ENCODE measurements at places on chromosomes 13 and 19.

DNA sequence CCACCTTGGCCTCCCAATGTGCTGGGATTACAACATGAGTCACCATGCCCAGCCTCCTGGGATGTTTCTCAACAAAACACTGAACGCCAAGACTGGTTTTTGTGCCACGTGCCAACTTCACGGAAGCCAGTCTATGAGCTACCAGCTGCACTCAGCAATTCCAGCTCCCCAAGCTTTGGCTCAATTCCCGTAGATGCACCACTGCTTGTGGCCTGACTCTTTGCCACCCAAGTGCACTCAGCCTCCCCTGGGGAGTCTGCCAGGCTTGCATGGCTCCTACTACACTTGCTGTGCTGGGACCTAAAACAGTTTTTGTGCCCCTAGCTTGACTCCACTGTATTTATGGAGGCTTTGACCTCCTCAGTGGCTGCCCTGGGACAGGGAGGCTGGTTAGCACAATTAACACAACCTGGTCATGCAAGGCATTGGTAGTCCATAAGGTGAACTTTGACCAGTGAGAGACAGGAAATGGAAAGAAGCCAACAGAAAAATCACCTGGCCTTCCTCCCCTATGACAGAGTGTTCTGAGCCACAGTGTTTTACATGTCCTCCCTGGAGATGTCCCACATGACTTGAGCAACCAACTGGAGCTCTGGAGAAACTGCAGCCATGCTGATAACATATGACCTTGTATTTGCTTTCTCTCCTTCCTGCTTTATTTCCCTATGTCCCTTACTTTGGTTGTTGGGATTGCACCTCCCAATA lies 1173.1 kb downstream of the UQCRFS1 start:
- no peak for DNase-seq

- DNase-seq: no peak
Observed at GRCh38 chr13:94218951-94219350, 260.5 kb downstream of the DCT start.

DNA sequence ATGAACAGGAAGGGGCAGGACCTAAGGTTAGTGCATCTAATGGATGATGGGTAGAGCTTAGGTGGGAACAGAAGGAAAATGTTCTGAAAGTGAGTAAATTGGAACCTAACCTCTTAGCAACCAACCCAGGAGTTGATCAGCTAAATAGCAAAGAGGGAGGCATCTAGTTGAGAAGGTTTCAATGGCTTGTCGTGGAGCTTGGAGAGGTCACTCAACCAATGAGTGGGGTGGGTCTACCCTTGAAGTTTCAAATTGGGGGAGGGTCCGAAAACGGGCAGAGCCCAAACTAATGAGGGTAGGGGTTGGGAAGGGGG lies 5.7 kb upstream of the SHKBP1 start:
- DNase-seq: no peak

GRCh38 chr19:51926784-51927741 lies at the start of gene ZNF613:
Gene ZNF613, plus strand, starts transcription at chr19:51927472. Its CDS starts 8,749 bp downstream, at chr19:51936221.
- DNase-seq: peak; percentile 72

- DNase-seq: no peak
Observed at GRCh38 chr13:47853236-47853635, 147.8 kb downstream of the SUCLA2 start.

DNA sequence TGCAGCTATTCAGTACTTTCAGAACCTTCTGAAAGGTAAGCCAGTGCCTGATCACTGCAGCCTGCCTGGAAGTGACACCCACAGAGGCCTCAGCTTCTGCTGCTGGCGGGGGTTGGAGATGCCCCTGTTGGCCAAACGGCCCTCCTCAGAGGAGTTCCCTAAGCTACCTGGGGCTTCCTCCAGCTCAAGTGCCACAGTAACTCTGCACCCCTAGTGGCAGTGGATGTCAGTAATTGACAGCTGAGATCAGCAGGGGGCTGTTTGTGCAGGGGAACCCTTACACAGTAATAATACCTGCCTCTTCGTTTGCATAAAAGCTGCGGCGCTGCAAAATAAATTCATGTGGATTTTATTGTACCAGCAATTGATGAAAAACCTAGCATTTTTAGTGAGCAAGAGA lies 28.9 kb downstream of the TDRD12 start:
- no peak for DNase-seq

GRCh38 chr13:99626461-99627082 lies 125.3 kb downstream of the TM9SF2 start:
- DNase-seq: no peak

DNA sequence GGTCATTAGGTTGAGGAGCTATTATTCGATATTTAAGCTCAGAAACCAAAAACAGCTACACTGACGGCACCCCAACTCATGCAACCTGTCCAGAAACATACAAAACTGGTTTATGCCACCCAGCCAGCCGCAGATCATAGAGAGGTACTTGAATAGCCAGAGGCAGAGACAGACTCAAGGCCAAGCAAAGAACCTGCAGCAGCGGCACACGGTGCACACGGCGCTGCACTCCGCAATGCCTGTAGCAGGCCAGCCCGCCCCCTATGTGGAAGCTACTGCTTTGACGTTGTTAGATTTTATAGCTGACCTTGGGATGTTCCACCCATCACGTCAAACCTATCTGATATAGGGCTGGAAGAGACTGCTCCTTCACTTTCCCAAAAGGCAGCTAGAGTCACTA lies 11.9 kb upstream of the DHRS12 start:
- no peak for DNase-seq

GRCh38 chr19:49200238-49200862 lies 42.8 kb downstream of the TRPM4 start:
- no peak for DNase-seq

GRCh38 chr19:18613589-18614234 lies 1.0 kb downstream of the TMEM59L start:
- no peak for DNase-seq

DNA sequence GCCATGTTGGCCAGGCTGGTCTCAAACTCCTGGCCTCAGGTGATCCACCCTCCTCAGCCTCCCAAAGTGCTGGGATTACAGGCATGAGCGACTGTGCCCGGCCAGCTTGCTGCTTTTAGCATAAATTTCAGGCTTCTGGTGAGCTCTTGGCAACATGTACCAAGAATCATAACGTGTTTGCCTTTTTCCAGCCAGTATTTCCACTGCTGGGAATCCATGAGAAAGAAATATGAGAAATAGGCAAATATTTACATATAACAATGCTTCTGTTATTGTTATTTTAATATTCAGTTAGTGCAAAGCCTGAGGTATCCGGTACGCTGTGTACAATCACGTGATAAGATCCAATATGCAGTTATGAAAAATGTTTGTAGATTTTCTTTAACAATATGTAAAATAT lies 29.2 kb upstream of the CERS4 start:
- DNase-seq: no peak

DNA sequence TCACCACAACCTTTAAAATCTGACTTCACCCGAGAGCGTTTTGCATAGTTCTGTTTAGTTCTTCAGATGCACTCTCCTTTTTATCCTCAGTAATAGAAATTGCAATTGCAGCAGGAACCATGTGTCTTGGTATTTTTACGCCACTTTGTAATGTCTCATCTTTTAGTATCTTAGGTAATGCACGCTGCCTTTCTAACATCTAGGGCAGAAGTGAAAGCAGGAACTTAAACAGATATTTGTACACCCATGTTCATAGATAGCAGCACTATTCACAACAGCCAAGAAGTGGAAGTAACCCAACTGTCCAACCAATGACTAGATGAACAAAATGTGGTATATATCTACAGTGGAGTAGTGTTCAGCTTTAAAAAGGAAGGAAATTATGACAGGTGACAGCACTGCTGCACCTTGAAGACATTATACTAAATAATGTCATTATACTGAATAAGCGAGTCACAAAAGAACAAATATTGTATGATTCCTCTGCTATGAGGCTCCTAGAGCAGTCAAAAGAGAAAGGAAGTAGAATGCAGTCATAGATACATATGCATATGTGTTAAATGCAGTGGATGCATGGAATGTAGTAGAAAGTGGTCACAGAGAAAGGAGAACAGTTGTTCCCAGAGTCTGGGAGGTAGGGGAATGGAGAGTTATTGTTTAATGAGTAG lies 105.9 kb upstream of the GJB6 start:
- no peak for DNase-seq

DNA sequence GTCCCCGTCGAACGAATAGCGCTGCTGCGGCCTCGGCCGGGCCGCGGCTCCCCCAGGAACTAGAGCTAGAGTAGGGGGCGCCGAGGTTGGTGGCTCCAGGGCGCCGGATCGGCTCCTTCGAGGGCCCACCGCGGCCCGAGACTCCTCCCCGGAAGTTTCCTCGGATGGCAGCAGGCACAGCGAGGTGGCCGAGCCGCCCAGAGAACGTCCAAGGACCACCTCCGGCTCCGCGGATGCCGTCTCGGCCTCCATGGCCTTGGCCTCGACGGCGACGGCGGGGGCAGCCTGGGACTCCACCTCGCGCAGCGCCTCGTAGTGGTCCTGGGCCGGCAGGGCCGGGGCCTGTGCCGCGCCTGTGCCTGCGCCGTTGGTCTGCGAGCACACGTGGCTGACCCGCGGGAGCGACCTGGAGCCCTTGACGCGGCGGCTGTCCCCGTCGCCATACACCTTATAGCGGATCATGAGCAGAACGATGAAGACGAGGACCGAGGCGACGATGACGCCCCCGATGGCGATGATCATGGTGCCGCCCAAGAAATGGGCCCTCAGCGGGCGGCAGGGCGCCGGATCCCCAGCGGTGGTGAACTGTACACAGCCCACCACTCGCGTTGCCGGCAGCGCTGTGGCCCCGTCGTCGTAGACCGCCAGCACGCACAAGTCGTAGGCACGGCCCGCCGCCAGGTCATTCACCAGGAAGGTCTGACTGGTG lies 11.8 kb downstream of the IFNL1 start:
- no peak for DNase-seq

DNA sequence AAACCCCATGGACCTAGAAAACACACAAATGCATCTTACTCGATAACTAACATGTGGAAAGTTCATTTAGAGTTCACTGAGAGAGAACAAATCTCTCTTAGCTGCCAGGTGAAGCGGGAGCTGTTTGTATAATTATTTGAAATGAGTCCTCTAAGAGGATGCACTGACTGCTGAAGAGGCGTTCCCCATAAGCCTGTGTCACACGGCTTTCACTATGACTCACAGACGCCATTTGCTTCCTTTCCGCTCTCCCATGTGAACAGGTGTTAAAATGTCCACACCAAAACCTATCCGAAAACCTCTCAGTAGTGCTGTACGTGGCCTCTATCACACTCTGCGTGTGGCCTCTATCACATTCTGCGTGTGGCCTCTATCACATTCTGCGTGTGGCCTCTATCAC lies 101.8 kb downstream of the SOX1 start:
- DNase-seq: no peak

- no peak for DNase-seq
Observed at GRCh38 chr13:50450279-50450678, 393.2 kb downstream of the DLEU7 start.

- no peak for DNase-seq
Observed at GRCh38 chr19:10226021-10226375, 5.1 kb downstream of the S1PR2 start.

DNA sequence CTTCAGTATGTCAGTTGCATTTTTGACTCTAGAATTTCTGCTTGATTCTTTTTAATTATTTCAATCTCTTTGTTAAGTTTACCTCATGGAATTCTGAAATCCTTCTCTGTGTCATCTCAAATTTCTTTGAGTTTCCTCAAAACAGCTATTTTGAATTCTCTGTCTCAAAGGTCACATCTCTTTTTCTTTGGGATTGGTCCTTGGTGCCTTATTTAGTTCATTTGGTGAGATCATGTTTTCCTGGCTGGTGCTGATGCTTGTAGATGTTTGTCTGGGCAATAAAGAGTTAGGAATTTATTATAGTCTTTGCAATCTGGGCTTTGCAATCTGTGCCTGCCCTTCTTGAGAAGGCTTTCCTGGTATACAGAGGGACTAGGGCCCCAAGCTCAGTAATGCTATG lies 18.5 kb upstream of the KBTBD7 start:
- no peak for DNase-seq

DNA sequence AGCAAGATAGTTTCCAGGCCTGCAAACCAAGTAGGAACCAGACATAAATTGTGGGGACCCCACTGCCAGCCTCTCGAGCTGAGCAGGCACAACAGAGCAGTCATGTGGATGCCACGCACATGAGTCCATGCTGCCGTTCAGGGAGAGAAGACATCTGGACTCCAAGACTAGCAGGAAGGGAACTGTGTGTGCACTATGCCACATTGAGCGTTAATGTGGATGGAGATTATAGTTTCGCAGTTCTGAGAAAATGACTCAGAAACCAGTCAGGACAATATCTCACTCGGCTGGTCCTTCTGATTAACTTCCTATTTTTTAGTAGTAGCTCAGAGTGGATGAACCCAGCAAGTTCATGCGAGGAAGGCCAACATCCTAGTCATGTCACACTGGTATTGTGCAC lies 124.9 kb downstream of the CRYL1 start:
- DNase-seq: no peak

GRCh38 chr19:16084067-16084685 lies 7.9 kb downstream of the TPM4 start:
- DNase-seq: no peak

GRCh38 chr19:56139847-56140582 lies 1.1 kb upstream of the ZNF444 start:
- DNase-seq: no peak

- DNase-seq: no peak
Observed at GRCh38 chr19:1076046-1076386, 9.0 kb downstream of the ARHGAP45 start.

GRCh38 chr19:17553256-17553655 lies 2.2 kb upstream of the COLGALT1 start:
- DNase-seq: no peak

GRCh38 chr19:18541992-18542940 lies 1.1 kb downstream of the FKBP8 start:
- DNase-seq: no peak

DNA sequence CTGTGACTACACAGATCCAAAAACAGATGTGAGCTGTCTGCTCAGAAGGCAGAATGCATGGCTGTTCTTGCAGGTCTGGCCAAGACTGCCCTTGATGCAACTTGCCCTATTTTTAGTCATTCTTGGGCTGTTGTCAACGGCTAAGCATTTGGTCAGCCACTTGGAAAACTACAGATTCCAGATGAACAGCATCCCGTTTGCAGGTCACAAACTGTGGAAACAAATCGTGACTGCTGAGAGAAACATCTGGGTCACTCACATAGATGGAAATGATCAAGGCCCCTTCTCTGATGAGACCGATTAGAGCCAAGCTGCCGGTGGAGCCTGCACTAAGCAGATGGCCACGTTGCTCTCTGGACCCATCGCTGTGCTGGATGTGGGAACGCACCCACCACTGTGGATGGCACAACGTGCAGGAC lies 15.4 kb upstream of the METTL21C start:
- DNase-seq: no peak
